ENCODE measurements at places on chromosomes 13 and 19.
A peak's percentile ranks its signal among the peaks of the same experiment; 100 is the strongest.

GRCh38 chr13:40101708-40102359, 446.4 kb downstream of the COG6 start:
- no peaks in the 10 kb centered on the region for H3K36me3 ChIP-seq
- no peak overlapping the region for H3K4me3 ChIP-seq
- no peaks in the 10 kb centered on the region for H3K4me1 ChIP-seq

DNA sequence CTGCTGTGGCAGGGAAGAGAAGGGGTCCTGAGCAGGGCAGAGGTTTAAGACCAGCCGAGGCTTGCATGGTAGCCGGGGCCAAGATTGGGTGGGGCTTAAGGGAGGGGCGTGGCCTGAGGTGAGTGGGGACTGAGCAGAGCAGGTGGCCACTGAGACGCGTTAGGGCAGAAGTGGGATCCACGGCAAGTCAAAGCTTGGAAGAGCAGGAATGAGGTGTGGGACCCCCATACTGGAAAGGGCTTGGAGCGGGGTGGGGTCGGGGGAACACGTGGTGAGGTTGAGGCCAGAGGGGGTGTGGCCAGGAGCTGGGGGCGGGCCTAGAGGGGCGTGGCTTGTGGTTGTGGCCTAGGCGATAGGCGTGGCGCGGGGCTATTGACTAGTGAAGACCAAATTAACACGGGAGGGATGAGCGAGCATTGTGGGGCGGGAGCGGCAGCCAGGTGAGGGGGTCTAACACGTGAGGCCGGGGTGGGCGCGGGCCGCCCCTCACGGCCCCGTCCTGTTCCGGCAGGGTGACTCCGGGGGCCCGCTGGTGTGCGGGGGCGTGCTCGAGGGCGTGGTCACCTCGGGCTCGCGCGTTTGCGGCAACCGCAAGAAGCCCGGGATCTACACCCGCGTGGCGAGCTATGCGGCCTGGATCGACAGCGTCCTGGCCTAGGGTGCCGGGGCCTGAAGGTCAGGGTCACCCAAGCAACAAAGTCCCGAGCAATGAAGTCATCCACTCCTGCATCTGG, 3.3 kb downstream of the CFD start:
- H3K27ac ChIP-seq, result peak overlapping the region; percentile 92
- no peak overlapping the region for H3K4me3 ChIP-seq
- H3K4me1 ChIP-seq, result peaks cover 54% of the 10 kb centered on the region
- H3K36me3 ChIP-seq, result no peaks in the 10 kb centered on the region

DNA sequence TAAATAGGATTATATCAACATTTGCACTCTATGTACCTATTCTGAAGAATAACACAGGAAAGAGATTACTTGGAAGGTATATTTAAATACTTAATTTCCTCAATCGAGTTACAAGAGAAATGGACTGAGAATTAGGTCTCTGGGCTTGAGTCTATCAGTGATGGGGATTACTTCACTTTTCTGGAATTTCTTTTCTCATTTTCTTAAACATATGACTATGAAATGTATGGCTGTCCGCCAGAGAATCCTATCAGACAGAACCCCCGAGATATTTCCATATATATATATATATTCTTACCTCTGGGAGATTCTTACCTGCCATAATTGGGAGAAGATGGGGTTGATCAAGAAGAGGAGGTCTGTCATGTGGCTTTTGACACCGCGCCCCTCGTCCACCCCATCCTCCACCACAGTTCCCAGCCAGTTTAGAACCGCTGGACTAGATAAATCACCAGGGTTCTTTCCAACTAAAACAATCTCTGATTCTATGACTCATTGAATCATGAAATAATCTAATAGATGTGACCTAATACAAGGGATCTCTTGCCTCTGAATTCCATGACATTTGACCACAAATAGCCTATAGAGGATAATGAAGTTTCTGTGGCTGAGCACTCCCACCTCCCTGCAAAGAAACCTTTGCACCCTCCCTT, 231.3 kb downstream of the TBC1D4 start:
- H3K4me1 ChIP-seq, result no peaks in the 10 kb centered on the region
- H3K4me3 ChIP-seq, result no peak overlapping the region
- no peaks in the 10 kb centered on the region for H3K27me3 ChIP-seq
- H3K36me3 ChIP-seq, result no peaks in the 10 kb centered on the region
- no peak for DNase-seq

DNA sequence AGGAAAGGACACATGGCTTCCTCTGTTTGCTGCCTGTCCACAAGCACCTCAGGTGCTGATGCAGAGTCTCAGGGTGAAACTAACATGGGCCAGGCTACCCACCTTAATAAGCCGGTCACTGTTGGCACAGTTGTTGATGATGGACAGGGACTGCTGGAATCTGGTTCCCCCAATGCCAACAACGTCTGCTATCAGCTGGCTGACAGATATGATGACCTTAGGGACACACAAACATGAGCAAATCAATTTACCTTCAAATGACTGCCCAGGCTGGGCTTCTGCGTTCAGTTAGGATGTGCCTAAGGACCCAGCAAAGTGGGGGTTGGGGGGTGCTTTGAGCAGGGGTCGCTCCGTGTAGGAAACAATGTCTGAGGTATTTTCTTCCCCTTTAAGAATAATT, 77.1 kb upstream of the SLC15A1 start:
- no peaks in the 10 kb centered on the region for H3K27me3 ChIP-seq
- no peak overlapping the region for H3K27ac ChIP-seq
- no peak for DNase-seq
- H3K4me3 ChIP-seq, result no peak overlapping the region
- H3K36me3 ChIP-seq, result peaks cover 40% of the 10 kb centered on the region

- H3K36me3 ChIP-seq, result no peaks in the 10 kb centered on the region
- no peak overlapping the region for H3K4me3 ChIP-seq
- no peak for DNase-seq
- no peaks in the 10 kb centered on the region for H3K4me1 ChIP-seq
Measured at GRCh38 chr13:113238536-113238935, 29.1 kb downstream of the CUL4A start.
